Stimulated activated CD4-positive, alpha-beta T cell treated with anti-CD3 and anti-CD28 coated beads, Interleukin-15, amount 100 ng/mL, for 1 hour (primary cell): ENCODE measurements at places on chromosomes 5 and 9.

DNA sequence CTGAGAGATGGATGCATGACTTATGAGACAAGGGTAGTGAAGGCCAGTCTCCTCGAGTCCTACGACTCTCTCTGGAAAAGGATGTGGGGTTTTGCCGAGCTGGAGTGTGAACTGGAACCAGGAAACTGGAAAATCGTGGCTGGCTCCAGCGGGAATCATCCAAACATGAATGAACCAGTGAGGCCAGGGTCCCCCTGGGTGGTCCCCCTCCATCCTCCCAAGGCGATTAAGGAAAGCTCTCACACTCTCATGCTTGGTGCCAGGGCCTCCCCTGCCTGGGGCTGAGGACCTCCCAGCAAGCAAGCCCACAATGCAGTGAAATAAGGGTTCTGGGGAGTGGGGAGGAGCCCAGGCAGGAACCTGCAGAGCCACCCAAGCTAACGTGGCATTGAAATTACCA lies 9.6 kb upstream of the AMBP start:
- no peak for DNase-seq

DNA sequence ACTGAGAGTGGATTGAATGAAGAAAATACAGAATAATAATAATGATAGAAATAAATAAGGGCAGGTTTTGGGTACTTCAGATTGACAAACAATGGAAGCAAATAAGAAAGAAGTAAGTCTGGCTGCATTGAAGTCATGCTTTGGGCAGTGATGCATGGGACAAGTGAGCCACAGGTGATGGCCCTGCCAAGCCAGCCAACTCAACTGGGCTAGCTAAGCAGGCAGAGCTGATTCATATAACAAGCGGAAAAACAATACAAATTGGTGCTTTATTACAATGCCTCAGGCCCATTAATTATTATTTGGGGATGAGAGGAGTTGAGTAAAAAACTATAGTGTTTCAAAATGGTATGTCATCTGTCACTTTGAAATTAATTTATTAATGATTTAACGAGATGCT lies 502.0 kb downstream of the CDH12 start:
- no peak for DNase-seq

GRCh38 chr5:64784451-64785025 lies 15.8 kb downstream of the CWC27 start:
- DNase-seq, result peak; percentile 10

- DNase-seq, result no peak
Measured at GRCh38 chr5:24141046-24141445, 503.7 kb downstream of the CDH10 start.

DNA sequence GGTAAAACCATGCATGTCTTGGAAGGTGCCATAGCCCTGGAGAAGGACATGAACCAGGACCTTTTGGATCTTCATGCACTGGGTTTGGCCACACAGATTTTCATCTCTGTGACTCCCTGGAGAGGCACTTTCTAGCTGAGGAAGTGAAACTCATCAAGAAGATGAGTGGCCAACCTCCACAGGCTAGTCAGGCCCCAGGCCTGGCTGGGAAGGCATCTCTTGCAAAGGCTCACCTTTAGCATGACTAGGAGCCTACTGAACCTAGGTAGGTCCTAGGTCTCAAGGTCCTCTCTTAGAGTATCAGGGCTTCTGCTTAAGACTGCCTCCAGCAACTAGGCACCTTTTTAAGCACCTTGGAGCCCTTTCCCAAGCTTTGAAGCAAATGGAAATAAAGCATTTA lies 1448.7 kb upstream of the ACO1 start:
- no peak for DNase-seq

DNA sequence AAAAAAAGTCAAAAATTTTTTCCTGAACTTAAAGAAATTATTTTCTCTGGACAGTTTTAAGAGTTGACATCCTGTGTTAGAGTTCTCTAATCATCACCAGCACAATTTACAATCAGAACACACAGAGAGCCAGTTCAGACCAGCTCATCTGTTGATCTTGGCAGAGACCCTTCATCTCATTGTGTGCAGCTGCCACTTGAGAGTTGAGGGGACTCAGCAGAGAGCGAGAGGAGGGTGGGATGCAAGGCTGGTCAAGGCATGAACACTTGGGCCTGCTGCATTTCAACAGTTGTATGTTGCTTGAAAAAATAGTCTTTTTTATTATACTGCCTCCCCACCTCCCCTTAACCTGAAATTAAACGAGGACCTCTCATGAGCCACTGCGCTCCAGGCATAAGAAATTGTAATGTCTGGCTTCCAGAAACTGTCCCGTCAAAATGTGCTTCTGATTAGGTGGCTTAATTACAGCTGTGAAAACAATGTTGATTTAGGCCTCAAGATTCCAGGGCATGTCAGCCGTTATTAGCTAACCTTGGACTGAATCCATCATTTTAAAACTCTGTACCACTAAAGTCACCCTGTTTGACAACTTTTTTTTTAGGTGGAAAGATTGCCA lies 383.6 kb downstream of the CCDC171 start:
- no peak for DNase-seq

GRCh38 chr5:35785601-35786085 lies 71.0 kb upstream of the IL7R start:
- peak; percentile 12 for DNase-seq

DNA sequence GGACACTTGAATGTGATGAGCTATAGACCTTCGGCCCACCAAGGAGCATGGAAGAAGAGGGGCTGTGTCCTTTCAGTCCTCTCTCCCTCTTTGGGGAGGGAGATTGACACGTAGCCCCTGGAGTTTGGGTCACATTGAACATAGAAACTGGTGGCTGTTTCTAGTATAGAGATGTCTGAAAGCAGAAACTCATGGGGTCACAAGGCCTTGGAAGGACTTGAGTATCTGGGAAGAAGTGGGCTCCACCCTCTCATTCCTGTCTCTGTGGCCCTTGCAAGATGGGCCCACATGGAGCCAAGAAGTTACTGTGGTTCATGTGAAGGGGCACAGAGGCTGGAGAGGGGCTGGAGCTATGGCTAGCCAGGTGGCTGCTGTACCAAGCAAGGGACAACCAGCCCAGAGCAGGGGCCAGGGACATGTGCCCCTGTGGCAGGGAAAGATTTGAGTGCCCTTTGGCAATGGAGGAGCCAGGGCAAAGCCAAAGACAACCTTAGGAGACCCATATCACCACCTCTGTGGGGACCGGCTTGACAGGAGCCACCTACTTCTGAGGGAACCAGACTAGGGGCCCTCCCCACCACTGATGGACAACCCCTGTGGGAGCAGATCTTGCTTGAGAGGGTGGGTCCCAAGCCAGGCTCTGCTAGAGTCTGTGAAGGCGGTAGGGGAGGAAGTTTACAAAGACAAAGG lies 12.8 kb upstream of the ANGPTL2 start:
- no peak for DNase-seq

GRCh38 chr9:74443036-74443750 lies 53.9 kb upstream of the RORB start:
- DNase-seq, result no peak

- no peak for DNase-seq
Measured at GRCh38 chr9:127174386-127175318, 52.2 kb upstream of the ANGPTL2 start.

DNA sequence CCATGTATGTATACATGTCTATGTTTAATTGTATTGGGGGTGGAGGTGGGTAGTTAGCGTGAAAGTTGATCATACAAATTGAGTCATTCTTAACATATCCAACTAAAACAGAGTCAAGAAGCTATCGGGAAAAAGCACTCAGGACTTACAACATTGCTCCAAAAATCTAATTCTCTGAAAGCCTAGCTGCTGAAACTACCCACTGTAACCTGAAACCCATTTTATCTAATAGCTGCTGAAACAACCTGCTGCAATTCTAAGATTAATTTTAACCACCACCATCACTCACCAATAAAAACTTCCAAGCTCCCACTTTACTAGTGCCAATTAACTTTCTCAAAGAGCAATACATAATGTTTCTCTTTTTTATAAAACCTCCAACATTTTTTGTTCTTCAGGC lies 32.2 kb downstream of the KCNV2 start:
- no peak for DNase-seq

- no peak for DNase-seq
Measured at GRCh38 chr5:84354101-84354500, 30.6 kb downstream of the EDIL3 start.

DNA sequence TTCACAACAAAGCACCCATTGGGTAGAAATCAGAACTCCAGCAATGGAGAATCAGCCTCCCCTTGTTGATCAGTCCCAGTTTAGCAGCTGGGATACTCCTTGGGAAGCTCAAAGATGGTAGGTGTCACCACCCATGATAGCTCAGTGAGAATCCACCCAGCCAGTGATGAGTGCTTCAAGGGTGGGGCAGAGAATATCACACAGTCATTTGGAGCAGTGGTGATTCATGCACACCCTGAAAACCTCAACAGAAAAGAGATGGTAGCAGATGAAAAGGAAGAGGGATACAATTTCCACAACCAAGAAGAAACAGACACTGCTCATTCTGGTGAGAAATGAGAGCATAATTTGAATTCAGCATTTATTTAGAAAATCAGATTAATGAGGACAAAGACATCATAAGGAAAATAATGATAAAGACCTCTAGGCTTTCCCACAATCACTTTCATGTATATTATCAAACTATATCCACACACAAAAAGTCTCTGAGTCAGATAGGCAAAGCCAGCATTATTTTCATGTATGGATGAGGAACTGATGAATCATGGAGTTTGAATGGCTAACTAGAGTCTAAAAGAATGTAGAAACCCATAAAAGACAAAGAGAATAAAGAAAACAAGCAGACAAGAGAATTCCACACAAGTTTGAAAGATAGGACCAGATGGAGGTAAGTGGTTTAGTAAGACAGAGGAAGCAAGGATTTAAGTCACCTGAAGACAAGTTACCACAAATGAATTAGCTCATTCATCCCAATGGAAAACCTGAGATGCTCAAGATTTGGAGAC lies 82.9 kb downstream of the FEM1C start:
- no peak for DNase-seq

- no peak for DNase-seq
Measured at GRCh38 chr5:180865981-180866695, 5.1 kb upstream of the ZFP62 start.

- DNase-seq, result no peak
Measured at GRCh38 chr5:180331647-180331950, 21.5 kb downstream of the GFPT2 start.

DNA sequence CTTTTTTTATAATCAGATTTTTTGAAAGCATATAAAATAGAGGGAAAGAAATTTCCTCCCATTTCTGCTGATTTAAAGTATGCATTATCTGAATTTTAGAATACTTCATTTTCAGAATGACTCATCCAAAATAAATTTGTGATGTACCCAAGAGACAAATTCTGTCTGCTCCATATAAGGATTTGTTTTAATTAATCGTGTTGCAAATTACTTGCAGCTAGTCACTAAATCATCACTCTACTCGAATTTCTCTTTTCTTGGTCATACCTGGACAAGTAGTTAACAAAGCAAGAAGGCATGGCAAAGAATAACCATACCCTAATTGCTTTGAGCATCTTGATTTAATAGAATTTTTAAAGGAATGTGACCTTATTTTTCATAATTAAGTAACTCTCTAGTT lies 284.1 kb upstream of the GRAMD2B start:
- DNase-seq, result no peak

DNA sequence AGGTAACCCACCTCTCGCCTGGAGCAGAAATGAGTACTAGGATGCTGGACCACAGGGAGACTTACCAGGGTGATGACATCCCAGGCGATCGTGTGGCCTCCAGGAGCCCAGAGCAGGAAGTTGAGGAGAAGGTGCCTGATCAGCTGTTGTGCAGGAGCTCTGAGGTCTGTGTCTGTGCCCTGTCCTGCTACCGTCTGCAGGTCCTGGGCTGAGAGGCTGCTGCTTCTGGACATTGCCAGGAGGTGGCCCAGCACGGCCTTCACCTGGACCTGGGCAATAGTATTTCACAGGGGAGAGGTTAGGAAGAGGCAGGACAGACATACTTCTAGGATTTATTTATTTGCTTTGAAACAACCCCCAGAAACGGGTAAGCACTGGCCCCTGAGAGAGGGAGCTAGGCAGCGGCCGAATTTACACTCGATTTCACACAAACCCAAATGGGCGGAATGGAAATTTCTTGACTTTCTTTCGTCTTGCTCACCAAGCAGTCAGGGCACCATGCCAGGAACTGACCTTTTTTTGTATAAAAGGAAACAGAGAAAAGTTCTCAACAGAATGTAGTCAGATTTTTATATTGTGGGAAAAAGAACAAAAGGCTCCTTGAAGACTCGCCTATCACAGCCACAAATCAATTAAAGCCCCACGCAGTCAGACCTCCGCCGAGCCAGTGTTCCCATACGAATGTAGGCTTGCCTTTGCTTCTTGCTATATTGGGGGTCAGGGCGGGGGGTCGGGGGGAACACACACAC lies 210.3 kb downstream of the FANCC start:
- DNase-seq, result no peak

GRCh38 chr9:27437652-27438373 lies 86.3 kb upstream of the IFNK start:
- DNase-seq, result no peak

DNA sequence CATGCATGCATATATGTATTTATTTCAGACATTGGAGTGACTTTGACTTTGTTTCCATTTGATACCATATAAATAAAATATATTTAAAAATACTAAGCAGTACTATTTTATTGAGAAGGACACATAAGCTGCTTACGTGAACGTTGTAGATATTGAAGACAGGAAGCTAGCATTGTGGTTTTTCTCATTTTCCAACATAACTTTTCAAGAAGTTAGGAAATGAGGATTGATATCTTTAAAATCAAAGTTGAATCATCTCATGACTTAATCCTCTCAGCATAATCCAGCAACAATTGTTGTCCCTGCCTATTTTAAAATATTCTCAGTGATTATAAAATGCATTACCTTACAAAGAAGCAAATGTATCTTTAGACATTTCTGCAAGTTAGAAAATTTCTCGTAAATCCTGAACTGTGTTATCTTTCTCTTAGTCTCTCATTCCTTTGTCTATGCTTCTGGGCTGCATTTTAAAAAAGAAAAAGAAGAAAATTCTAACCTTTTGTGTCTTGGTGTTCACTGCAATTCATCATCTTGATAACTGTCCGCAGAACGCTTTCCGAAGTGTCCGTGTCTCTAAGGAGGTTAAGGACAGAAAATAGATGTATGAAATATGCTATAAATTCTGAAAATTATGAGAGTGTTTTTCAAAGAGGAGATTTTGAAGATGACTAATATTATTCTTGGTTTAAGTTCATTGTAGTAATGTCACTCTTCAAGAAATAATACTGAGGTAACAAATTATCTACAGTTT lies 1089.9 kb upstream of the CDH6 start:
- DNase-seq, result no peak

GRCh38 chr9:134860510-134860909 lies 20.1 kb upstream of the FCN2 start:
- no peak for DNase-seq

DNA sequence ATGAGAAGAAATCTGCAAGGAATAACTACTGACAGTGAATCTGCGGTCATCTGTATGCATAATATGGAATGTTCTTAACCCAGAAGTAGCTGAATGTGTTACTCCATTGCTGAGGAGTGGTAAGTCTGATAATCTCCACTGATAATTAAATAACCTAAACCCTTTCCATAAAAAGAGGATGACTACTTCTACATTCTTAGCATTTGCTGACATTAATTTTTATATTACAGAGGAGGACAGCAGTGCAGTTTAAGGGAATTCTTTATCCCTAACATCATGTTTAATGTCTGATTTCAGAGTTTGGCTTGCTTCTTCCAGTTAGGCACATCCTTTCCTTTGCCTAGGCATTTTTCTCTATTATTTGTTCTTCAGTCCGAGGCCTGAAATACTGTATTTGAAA lies 52.2 kb downstream of the CDC42SE2 start:
- no peak for DNase-seq
